Activated CD8-positive, alpha-beta memory T cell treated with anti-CD3 and anti-CD28 coated beads for 4 hours (primary cell): ENCODE measurements at places on chromosomes 4 and X.

- no peak for DNase-seq
These were observed 5.1 kb upstream of the ADAM29 start for GRCh38 chr4:174912919-174913543.

GRCh38 chr4:46442963-46443362, 53.0 kb upstream of the GABRA2 start:
- DNase-seq = no peak

- DNase-seq = no peak
These were observed 28.5 kb downstream of the GBA3 start for GRCh38 chr4:22721204-22721603.

DNA sequence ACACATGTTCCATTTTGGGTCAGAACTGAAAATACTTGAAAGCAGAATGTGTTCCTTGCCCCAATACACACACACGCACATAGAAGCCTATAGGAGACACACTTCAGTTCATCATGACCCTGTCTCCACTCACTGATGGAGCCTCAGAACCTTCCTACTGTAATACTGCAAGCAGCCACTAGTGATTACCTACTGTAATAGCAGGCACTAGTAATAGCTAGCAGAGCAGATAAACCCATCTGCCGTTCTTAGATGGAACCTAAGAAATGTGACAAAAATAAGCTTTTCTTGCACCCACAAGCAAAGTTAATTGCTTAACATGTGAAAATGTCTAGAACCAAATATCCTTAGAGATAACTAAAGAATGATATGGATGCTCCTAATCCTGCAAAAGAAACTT, 13.6 kb downstream of the AMTN start:
- DNase-seq = no peak

DNA sequence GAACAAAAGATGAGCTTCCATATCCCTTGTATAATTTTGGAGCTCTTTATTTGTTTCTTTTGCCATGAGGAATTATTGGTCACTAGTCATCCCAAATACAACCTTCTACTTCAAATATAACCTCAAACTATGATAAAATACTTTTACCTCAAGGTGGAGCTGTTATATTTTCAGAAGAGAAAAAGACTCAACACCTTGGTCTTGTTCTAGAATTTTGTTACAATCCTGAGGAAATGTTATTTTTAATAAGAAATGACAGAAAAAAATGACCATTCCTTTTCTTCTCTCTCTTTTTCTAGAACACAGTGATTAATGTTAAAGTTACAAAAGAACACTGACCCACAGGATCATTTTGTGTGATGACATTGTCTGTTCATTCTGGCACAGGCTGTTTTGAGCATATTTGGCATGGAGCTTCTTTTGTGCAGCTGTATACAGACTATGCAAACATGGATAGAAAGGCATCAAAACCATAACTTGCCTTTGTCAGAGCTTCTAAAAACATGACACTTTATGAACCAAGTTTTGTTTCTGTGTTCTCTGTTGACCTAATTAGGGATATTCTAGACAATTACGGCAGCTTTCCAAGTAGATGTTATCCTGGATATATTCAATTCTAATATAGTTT, 159.6 kb upstream of the CTSO start:
- no peak for DNase-seq

DNA sequence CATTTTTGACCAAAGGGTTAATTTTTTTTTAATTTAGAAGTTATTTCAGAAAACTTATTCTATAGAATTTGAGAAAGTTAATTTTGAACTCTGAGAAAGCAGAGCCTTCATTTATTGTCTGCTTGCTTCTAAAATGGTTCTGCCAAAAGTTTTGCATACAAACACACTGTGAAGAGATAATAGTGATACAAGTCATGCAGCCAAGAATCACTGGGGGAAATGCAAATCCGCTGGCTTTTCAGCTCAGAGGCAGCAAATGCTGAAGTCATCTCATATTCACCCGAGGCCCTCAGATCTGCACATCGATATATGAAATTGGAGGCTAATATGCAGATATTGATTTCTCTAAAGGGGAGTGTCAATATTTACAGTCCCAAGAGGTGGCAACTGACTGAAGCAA, 186.2 kb downstream of the KIT start:
- no peak for DNase-seq

DNA sequence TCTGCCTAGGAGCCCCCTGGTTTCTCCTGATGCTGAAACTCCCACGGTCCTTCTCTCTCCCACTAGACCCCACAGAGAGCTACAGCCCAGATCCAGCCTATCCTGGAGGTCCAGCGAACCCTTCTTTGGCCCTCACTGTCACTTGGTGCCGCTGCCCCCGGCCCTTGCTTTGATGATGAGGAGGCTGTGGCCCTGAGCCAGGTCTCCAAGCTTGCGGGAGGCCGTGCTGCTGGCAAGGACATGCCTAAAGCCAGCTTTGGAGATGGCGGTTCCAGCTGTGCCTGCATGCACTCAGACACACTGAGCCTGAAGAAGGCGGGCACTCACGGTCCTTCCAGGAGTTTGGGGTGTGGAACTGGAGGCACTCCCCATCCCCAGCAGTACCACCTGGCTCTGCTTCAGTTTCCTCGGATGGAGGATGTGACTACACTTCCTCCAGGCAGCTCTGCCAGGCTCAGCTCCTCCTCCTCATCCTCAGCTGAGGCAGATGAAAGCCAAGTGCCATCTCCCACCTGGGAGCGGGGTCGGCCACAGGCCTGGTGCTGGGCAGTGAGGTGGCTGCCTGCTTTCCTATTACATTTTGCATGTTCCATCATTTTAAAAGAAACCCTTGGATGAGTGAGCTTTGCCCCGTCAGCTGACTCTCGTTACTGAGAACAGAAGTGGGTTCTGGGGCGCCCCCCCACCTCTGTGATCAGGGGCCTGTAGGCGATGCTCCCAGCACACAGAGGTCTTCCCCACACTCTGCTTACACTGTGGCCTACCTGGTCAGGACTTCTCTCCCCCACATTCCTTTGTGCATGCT, 9.0 kb downstream of the TNIP2 start:
- DNase-seq = no peak
